ENCODE measurements at places on chromosomes 1 and 21. TPM values are rescaled to one million over a fixed set of nuclear protein-coding genes. Genes with fewer than 3 reads are reported as not detected.

DNA sequence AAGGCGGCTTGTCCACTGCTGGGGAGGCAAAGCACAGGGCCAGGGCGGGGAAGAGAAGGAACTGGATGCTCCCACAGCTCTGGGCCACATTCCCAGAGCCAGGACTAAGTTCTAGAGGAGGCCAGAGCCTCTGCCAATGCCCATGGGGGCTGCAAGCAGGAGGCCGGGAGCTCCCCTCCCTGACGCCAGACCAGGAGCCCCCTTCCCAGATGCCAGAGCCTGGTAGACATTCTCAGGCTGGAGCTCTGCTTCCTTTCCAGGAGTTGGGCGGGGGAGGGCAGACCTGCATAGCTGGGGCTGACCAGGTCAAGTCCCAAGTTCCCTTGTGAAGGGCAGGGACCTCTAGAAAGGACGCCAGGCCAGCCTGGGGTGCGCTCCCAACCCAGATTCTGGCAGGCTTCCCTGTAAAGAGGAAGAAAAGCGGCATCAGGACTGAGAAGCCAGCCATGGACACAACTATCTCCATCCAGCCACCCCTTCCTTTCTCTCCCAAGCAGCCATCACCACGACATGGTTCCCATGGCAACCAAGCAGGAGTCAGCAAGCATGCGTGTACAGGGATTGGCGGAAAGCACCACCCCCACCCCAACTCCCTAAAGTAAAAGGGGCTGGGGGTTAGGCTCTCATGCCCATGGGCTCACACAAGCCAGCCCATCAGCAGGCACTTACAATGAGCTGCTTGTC is 13.4 kb downstream of the KIF21B start:
- peaks cover 61% of the 10 kb centered on the region for H3K4me1 ChIP-seq
- no peak for DNase-seq
- H3K27ac ChIP-seq = peak overlapping the region; percentile 83
- no peaks in the 10 kb centered on the region for H3K27me3 ChIP-seq

DNA sequence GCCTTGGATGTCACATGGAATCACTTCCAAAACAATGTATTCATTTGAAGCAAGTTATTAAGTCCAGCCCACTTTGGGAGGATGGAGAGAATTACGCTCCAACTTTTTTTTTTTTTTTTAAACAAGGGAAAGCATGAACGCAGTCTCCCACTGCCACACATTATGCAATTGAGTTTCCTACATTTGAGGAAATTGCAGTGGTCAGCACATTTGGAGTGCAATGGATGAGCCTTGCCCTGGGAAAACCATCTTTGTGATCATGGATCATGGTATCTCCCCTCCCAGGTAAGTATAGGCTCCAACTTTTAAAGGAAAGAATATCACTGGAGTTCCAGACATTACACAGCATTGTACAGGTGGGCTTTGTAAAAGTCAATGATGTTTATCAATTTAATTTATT is 26.7 kb downstream of the MAP10 start:
- DNase-seq = no peak
- H3K36me3 ChIP-seq = peaks cover 4% of the 10 kb centered on the region
- H3K27ac ChIP-seq = no peak overlapping the region
- H3K27me3 ChIP-seq = peaks cover 7% of the 10 kb centered on the region
- H3K4me3 ChIP-seq = no peak overlapping the region

GRCh38 chr1:237235091-237235490 is 193.1 kb downstream of the RYR2 start:
- no peaks in the 10 kb centered on the region for H3K27me3 ChIP-seq
- no peaks in the 10 kb centered on the region for H3K36me3 ChIP-seq
- no peak overlapping the region for H3K4me3 ChIP-seq
- no peak overlapping the region for H3K27ac ChIP-seq

DNA sequence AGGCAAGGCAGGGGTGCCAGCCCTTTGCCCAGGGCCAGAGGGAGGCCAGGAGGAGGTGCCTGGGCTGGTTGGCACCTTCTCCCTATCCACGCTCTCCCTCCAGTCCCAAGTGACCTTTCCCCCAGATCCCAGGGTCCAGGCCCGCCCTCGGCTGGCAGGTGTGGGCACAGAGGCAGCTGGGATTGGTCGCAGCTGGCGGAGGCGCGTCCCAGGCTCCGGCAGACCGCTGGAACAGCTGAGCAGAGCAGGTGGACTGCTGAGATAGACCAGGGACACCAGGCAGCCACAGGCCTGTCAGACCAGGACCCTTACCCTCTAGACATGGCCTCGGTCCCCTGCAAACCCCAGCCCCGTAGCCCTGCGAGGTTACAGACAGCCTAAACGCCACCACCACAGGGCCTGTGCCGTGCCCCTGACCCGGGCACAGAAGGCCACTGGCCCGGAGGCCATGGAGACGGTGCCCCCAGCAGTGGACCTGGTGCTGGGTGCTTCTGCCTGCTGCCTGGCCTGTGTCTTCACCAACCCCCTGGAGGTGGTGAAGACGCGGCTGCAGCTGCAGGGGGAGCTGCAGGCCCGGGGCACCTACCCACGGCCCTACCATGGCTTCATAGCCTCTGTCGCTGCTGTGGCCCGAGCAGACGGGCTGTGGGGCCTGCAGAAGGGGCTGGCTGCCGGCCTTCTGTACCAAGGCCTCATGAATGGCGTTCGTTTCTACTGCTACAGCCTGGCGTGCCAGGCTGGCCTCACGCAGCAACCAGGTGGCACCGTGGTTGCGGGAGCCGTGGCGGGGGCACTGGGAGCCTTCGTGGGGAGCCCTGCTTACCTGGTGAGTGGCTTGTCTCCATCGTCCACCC is at the start of gene SLC25A34:
TSS of gene SLC25A34 (plus strand) at position 221 of the 854 bp plus-strand sequence. CDS start at position 449, 228 bp downstream.
- no peak within 1 kb of the TSS for H3K4me3 ChIP-seq
- DNase-seq = no peak
- H3K36me3 ChIP-seq = no peaks in the 10 kb centered on the region
- H3K4me1 ChIP-seq = peaks cover under 1% of the 10 kb centered on the region

GRCh38 chr1:93992954-93993353 is 83.7 kb upstream of the GCLM start:
- H3K27me3 ChIP-seq = peaks cover 15% of the 10 kb centered on the region
- H3K4me1 ChIP-seq = no peaks in the 10 kb centered on the region
- no peak overlapping the region for H3K4me3 ChIP-seq
- no peak for DNase-seq
- H3K27ac ChIP-seq = no peak overlapping the region
- no peaks in the 10 kb centered on the region for H3K36me3 ChIP-seq

DNA sequence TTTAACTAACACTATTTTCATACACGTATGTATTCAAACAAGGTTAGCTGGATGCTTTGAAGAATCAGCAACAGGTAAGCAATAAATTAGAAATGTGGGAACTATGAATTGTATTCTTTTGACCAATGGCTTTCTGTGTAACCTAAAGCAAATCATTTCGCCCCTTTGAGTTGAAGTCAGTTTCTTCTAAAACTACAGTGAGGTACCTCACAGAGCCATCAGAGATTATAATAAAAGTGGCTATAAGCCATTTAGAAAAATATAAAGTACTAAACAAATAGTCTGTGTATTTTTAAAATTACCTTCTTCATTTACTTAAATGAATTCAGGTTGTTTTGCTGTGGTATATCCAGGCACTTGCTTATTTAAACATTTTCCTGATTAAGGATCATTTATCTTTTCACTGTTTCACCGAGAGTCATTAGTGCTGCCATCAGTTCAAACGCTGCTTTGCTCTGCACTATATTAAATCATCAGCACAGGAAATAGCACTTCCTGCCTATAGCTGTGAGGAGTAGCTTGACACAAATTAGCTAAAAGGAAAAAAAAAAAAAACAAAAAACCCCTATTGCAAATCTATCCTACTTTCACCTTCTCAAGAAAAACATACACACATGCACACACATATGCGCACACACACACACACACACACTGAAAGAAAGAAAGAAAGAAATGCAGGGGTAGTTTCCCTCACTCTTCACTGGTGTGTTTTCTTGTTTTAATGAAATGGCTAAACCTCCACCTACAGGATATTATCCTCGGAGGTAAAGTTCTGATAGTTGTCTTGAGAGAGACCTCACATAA is 39.8 kb upstream of the C1orf105 start:
- peaks cover 6% of the 10 kb centered on the region for H3K4me1 ChIP-seq
- no peaks in the 10 kb centered on the region for H3K27me3 ChIP-seq
- H3K4me3 ChIP-seq = peak overlapping the region; percentile 78
- H3K36me3 ChIP-seq = no peaks in the 10 kb centered on the region
- H3K27ac ChIP-seq = peak overlapping the region; percentile 41

GRCh38 chr1:96259399-96259798 is 462.2 kb upstream of the PTBP2 start:
- H3K4me1 ChIP-seq = no peaks in the 10 kb centered on the region
- DNase-seq = no peak
- H3K27me3 ChIP-seq = no peaks in the 10 kb centered on the region
- no peak overlapping the region for H3K27ac ChIP-seq
- H3K36me3 ChIP-seq = no peaks in the 10 kb centered on the region
- no peak overlapping the region for H3K4me3 ChIP-seq

DNA sequence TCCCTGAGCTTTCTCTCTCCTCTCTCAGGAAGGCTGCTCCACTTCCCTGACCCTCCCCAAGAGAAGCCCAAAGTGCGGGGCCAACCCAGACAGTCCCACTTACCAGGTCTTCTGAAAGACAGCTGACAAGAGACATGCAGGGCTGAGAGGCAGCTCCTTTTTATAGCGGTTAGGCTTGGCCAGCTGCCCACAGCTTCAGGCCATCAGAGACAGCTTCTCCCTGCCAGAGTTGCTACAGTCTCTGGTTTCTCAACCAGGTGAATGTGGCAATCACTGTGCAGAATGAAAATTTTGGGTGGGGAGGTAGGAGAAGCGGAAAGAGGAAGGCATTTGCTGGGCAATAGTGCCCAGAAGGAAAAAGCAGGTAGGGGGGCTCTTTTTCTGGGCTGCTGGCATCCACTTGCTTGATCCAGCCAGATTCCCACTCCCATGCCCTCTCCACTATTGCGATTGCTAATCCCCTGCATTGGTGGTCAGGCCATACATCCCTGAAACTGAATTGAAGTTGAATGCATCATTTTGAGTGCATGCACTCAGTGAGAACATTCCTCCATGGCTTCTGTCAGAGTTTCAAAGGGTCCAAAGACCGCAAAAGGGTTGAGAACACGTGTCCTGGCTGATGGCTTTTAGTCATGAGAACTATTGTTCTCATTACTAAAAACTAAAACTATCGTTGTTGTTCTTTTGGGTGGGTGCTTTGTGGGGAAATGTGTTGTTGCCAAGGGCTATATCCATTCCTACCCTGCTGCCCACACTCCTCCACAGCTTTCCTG is at the start of gene S100A8:
TSS of gene S100A8 (minus strand) at position 136 of the 773 bp plus-strand sequence. CDS start 538 bp downstream, outside the sequence.
- no peak within 1 kb of the TSS for H3K27ac ChIP-seq
- no peak within 1 kb of the TSS for H3K4me3 ChIP-seq
- DNase-seq = no peak
- H3K27me3 ChIP-seq = peaks cover 9% of the 10 kb centered on the region
- no peaks in the 10 kb centered on the region for H3K36me3 ChIP-seq

- peak overlapping the region; percentile 19 for H3K27ac ChIP-seq
- H3K4me1 ChIP-seq = peaks cover 3% of the 10 kb centered on the region
- H3K4me3 ChIP-seq = no peak overlapping the region
- DNase-seq = no peak
Observed at GRCh38 chr1:156065212-156065611, 4.3 kb downstream of the RAB25 start.

DNA sequence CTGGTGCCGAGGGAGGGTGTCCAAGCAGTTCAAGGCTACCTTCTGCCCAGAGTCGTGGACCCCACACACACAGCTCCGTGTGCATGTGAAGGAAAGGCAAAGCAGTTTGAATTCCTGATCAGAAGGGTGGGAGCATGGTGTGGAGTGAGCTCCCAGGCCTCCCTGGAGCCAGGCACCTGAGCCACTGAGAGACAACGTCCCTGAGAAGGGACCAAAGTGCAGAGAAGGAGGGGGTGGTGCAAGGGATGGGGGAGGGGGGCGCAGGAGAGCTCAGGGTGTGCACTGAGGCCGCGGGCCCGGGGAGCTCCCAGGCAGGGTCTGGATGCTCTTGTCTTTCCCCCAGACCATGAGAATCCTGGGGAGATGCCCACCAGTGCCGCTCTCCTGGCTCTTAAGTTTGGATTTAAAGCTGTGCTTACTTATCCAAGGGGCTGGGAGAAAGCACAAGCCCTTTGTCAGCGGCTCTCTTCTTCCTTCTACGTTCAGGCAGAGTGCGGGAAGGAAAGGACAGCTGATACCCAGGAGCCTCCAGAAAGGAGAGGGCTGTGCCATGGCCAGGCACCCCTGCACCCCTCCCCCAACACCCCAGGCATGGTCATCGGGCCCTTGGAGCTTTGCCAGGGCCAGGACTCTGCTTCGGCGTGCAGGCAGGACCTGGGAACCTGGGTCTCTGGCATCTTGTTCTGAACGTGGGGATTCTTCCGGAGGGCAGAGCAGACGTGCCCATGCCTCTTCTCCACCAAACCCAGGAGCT is 24.1 kb downstream of the ACTA1 start:
- H3K27me3 ChIP-seq = peaks cover 36% of the 10 kb centered on the region
- no peaks in the 10 kb centered on the region for H3K36me3 ChIP-seq
- no peak for DNase-seq
- peaks cover 25% of the 10 kb centered on the region for H3K4me1 ChIP-seq
- no peak overlapping the region for H3K27ac ChIP-seq

- no peak for DNase-seq
- H3K27ac ChIP-seq = no peak overlapping the region
- H3K27me3 ChIP-seq = no peaks in the 10 kb centered on the region
- no peaks in the 10 kb centered on the region for H3K4me1 ChIP-seq
Observed at GRCh38 chr1:215623162-215623561, 56.1 kb downstream of the KCTD3 start.

DNA sequence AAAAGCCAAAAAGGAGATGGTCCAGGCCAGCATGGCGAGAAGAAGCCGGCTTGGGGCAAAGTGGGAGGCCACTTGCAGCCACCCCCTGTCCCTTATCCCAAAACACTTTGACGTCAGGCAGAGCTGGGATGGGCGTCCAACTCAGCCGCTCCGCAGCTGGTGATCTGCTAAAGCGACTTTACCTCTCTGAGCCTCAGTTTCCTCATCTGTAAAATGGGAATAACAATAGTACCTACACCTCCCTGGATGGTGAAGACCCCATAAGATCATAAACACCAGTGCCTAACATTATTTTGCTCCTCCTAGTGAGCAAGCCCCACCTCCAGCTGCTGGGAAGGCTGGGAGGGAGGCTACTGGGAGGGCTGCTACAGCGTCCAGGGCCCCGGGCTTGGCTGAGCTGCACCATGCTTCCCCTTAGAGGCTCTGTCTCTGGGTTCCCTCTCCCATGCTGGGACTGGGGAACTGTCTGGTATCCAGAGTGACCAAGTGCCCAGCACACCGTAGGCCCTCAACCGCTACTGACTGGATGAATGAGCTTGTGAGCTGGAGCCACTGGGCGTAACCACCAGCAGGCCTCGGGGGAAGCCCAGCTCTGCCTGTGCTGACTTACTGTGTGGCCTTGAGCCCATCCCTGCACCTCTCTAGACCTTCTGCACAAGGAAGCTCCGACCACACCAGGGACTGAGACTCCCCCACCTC is 18.3 kb downstream of the IFFO2 start:
- no peak for DNase-seq
- H3K27me3 ChIP-seq = no peaks in the 10 kb centered on the region
- H3K36me3 ChIP-seq = no peaks in the 10 kb centered on the region

The RNU1-2 gene
- 3,916 TPM for total RNA-seq

The FAM110D gene
- not detected for total RNA-seq

The RNU1-3 gene
- 3,449 TPM for total RNA-seq

The TRIM67 gene
- total RNA-seq = not detected

The LRRC38 gene
- total RNA-seq = not detected

The OR10J1 gene
- total RNA-seq = not detected

The SRSF4 gene
- total RNA-seq = 85.8 TPM

Data from naive thymus-derived CD8-positive, alpha-beta T cell (primary cell).